NK-92 treated with Interleukin-12 subunit alpha and Interleukin-12 subunit beta, amount 100 ng/mL, for 24 hours (cell line): ENCODE measurements at places on chromosomes 3 and 15.
A peak's percentile ranks its signal among the peaks of the same experiment; 100 is the strongest.

GRCh38 chr3:10553591-10554235, 48.3 kb upstream of the ATP2B2 start:
- no peak for DNase-seq

GRCh38 chr3:133880287-133880686, 15.4 kb downstream of the RAB6B start:
- peak; percentile 24 for DNase-seq

- no peak for DNase-seq
Measured at GRCh38 chr3:50290161-50290641, 2.0 kb downstream of the IFRD2 start.

- no peak for DNase-seq
Measured at GRCh38 chr15:34610354-34610753, 26.9 kb upstream of the GOLGA8B start.

DNA sequence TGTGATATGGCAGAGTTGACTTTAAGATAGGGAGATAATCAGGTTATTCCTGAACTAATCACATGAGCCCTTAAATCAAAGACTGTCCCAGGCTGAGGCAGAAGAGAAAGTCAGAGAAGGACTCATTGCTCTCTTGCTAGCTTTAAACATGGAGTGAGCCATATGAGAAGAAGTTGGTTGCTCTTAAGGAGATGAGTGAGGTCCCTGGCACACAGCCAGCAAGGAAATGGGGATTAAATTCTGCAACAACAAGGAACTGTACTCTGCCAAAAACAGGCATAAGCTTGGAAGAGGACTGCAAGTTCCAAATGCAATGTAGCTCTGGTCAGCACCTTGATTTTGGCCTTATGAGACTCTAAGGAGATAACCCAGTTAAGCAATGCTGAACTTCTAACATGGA, 457.0 kb downstream of the PLOD2 start:
- no peak for DNase-seq

GRCh38 chr3:49351521-49352011, 6.6 kb downstream of the GPX1 start:
- no peak for DNase-seq

- no peak for DNase-seq
Measured at GRCh38 chr15:67050062-67050461, 15.3 kb upstream of the SMAD3 start.

DNA sequence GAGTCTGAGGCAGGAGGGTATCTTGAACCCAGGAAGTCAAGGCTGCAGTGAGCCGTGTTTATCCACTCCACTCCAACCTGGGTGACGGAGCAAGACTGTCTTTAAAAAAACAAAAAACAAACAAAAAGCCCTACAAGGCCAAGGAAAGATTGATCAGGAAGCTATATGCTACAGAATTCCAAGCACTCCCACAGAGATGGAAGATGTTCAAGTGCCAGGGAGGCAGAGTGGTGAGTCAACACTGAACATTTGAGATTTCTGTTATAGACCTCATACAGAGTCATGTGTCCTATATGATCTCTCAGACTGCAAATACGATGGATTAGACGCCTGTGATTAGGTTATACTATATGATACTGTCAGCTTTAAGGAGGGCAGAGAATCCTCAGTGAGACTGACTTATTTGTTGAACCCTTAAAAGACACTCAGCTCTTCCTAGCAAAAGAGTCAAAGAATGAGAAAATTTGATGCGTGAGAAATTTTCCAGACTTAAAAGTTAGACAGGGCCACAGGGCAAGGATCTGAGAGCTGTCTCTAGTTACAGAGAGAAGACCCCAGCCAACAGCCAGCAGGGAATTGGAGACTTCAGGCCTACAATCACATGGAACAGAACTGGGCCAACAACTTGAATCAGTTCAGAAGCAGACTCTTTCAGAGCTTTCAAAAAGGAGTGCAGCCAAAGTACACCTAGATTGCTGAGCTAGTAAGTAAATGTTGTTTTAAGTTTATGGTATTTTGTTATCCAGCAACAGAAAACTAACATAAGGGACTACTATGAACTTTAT, 107.6 kb downstream of the PIK3CB start:
- DNase-seq: no peak

DNA sequence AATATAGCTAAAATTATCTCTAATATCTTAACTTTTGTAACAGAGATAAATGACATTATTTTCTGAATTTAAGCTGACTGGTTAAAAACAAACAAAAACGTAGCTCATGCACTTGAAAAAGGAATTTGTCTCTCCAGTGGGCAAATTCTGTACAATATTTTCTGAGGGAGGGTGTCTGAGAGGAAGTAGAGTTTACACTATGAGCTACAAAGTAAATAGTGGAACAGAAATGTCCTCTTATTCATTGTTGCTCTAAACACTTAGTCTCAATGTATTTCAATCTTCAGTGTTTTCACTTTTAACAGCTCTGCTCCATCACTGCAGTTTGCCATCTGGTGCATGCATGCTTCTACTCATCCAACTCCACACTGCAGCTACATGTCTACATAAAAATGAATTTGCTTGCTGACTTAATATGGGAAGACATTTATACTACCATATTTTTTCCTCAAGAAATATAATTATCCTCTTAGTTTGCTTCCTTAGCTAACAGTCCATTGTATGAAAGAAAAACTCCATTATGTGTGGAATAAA, 817.4 kb upstream of the LMCD1 start:
- DNase-seq: no peak

DNA sequence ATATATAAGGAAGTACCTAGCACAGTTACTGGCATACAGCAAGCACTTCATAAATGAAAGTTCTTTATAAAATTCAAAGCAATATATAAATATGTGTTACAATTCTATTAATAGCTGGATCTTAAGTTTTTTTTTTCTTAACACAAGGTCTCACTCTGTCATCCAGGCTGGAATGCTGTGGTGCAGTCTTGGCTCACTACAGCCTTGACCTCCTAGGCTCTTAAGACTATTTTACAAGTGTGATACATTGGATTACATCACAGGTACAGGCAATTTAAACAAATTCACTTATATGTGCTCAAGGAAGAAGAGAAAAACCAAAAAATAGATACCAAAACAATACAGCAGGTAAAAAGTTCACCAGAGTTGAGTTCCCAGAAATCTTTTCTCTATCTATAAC, 60.6 kb downstream of the ZNF280D start:
- DNase-seq: no peak

- no peak for DNase-seq
Measured at GRCh38 chr3:190017521-190018288, 103.0 kb downstream of the P3H2 start.

DNA sequence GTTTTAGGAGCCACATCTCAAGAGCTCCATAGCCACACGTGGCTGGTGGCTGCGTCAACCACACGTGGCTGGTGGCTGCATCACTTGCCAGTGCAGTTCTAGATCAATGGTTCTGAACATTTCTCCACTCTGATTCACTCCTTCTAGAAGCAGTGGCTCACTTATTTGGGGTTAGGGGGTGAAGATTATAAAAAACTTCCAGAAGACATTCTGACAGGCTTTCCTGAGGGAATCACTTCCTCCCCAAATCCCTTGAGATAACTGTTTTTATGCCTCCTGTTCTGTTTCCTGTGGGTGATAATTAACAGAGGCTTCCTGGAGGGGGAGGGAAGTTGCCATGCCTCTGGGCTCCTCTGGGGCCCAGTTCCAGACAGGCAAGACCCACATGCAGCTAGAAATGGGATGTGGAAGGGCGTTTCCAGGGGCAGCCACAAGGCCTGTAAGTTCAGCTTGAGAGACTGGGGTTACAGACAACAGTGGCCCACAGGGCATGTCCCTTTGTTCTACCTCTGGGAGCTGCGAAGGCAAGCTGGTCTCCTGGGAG, 23.6 kb downstream of the HEG1 start:
- no peak for DNase-seq

DNA sequence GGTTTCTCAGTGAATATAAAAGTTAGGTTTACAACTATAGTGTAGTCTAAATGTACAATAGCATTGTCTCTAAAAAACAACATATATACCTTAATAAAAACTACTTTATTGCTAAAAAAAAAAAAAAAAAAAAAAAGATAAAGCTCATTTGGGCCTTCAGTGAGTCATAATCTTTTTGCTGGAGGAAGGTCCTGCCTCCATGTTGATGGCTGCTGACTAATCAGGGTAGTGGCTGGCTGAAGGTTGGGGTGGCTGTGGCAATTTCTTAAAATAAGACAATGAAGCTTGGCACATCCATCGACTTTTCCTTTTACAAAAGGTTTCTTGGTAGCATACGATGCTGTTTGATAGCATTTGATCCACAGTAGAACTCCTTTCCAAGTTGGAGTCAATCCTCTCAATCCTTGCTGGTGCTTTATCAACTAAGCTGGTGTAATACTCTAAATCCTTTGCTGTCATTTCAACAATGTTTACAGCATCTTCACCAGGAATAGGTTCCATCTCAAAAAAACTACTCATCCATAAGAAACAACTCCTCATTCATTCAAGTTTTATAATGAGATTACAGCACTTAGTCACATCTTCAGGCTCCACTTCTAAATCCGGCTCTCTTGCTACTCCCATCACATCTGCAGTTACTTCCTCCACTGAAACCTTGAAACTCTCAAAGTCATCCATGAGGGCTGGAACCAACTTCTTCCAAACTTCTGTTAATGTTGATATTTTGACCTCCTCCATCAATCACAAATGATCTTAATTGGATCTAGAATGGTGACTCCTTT, 13.3 kb downstream of the ZNF280D start:
- DNase-seq: no peak

GRCh38 chr3:105170423-105170822, 196.3 kb upstream of the ALCAM start:
- DNase-seq: no peak

- DNase-seq: no peak
Measured at GRCh38 chr3:63338351-63338750, 60.2 kb downstream of the SYNPR start.

DNA sequence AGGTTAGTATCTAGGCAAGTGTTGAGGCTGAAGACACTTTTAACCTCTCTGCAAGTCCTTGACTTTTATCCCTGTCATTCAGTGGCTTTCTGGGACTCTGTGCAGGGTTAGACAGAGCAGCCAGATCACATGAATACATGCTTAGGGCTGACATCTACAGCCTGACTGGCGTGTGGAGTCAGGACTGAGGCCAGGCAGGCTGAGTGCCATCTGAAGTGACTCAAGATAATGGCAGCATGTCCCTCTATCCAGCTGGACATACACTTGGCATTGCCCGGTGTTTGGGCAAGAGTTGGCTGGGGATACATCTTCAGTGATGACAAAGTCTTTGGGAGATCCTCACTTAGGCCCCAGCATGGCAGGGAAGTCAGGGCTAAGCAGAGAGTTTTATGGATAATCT, 22.4 kb downstream of the DUOX2 start:
- no peak for DNase-seq

- no peak for DNase-seq
Measured at GRCh38 chr3:141306922-141307321, 61.4 kb upstream of the ZBTB38 start.
